ENCODE measurements at places on chromosomes 3 and 15.

GRCh38 chr3:167864552-167864874, 129.0 kb downstream of the SERPINI1 start:
- DNase-seq = no peak

DNA sequence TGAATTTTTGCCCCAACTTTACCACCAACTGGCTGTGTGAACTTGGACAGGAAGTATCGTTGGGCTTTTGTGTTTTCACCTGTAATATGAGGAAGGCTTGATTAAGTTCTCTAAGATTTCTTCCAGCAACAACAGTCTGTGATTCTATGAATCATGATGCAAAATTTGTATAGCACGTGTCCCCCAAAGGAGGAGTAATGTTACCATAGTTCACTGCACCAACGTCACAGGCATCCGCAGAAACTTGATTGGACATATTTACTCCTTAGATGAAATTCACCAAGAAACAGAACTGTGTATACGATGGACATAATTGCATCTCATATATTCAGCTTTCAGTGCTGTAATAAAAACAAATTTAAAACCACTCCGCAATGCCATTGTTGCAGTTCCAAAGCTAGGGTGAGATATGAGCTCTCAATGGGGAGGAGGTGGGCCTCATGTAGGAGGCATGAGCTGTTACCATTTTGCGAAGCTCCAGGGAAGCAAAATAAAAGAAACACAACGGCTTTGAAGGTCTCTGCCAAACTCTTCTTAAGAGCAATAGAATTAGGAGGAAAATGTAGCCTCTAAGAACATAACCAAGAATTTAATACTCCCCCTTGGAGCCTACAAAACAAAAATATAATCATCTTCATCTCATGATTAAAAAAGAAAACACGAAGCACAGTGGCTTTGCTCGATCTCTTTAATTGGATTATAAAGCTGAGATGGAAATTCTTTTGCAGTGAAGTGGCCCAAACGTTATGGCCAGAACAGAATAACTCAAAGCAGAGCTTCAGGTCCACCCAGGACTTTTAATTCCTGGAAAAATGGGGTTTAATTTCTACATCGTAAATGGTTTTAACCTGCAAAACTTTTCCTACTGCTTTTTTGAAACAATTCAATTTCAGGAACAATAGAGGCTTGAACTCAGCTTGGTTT, 80.7 kb downstream of the CHST2 start:
- DNase-seq = no peak

DNA sequence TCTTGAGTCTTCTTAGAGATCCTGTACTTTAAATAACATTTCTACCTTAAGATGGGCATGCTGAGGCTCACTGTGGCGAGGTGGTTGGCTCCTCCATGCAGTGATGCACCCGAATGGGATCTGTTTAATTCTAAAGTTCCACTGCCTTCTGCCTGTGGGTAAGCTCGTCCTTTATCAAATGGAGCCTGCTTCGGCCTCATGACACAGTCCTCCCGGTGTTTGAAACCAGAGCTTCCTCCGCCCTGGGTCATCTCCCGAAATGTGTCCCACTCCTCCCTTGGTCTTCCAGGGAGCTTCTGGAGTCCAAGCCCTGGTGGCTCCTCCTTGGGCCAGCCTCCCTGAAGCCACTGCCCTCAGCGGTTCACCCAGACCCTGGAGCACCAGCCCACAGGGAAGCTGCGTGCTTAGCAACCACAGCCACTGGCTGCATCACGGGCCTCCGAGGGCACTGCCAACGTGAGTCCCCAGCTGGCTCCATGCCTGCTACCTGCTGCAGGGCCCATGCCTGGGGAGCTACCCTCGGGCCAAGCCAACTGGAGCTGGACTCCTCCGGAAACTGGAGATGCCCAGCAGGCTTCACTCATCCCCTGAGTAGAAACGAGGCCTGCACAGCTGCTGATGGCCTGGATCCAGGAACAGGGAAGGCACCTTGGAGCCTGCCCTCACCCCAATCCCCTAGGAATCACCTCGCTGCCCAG, 3.3 kb downstream of the RHCG start:
- DNase-seq = no peak

DNA sequence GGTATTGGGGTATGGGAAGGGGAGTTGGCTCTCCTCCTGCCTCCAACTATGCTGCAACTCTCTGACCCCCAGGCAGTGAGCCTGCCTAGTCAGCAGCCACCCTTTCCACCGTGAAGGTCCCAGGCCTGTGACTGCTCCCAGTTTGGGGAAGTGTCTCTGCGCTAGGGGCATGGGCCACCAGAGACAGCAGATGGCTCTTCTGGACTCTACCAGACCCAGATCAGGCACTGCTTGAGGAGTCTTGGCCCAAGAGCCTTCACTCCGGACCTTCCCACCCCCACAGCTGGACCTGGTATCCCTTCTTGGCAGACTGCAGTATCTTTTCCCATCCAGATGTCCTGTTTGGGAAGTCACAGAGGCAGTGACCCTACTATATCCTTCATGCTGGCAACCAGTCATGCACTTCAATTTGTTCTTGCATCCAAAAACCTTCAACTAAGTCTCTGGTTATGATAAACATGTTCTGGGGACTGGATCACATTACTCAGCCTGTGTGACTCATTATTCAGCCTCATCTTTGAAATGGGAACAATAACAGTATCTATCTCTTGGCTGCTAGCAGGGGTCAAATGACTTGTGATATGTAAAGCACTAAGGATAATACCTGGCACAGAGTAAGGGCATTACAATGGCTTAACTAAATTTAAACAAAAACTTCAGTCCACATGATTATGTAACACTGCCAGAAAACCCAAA, 62.7 kb downstream of the POMGNT2 start:
- DNase-seq = no peak

DNA sequence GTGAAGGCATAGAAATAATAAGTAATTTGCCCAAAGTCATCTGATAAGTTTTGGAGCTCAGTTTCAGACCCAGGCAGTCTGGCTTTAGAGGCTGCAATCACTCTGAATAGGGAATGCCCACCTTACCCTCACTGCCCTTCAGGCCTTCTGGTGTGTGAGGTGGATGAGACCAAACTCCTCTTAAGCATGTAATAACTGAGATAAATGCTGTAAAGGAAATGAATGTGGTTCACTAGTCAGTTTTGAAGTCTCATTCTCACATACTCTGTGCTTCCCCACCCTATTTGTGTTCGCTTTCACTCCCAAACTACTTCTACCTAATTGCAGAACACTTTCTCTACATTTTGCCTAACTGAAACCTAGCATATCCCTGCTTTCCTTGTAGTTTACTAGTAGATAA, 144.1 kb downstream of the FILIP1L start:
- no peak for DNase-seq

GRCh38 chr3:181630853-181631252, 80.9 kb upstream of the SOX2 start:
- DNase-seq = no peak

GRCh38 chr3:191301782-191302411, 27.3 kb upstream of the CCDC50 start:
- DNase-seq = no peak

DNA sequence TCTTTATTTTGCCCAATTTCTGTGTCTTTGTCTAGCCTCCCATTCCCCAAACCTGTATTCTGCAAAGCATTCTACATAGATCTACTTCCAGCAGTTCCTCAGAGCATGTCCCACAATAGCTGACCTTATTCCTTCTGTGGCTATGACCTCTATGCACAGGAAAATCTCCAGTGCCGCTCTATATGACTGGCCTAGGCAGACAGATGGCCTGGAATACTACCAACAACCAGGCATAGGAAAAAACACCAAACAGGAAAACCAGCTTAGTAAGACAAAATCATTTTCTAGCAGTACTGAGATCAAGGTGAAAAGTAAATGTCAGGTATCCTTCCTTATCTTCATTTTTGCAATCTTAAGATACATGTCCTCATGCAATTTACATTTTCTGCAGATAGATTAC, 1115.0 kb downstream of the IGSF11 start:
- DNase-seq = no peak

GRCh38 chr15:36810656-36811449, 231.4 kb downstream of the CDIN1 start:
- DNase-seq = no peak

All from left ventricle myocardium inferior (tissue), 1 donor.